ENCODE measurements at places on chromosomes 6 and 20.
A peak's percentile ranks its signal among the peaks of the same experiment; 100 is the strongest.

- DNase-seq, result no peak
These were observed 67.8 kb downstream of the ENPP1 start for GRCh38 chr6:131875647-131876046.

DNA sequence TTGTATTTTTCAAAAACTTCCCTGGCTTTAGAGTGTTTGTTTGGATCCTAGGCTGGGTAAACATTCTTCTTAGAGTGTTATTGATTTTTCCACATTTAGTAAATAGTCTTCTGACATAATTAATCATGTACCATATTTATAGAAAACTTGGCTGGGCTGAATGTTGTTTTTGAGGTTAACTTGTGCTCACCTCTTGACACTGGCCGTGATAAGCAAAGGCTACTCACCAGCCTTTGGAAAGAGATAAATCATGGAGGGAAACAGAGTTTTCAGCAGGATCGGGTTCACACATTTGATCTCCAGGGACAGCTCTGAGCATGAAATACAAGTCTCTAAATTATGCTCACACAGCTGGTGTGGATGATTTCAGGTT, 6.2 kb upstream of the CD93 start:
- no peak for DNase-seq

- DNase-seq, result no peak
These were observed 107.4 kb upstream of the TNFAIP3 start for GRCh38 chr6:137759624-137760023.

DNA sequence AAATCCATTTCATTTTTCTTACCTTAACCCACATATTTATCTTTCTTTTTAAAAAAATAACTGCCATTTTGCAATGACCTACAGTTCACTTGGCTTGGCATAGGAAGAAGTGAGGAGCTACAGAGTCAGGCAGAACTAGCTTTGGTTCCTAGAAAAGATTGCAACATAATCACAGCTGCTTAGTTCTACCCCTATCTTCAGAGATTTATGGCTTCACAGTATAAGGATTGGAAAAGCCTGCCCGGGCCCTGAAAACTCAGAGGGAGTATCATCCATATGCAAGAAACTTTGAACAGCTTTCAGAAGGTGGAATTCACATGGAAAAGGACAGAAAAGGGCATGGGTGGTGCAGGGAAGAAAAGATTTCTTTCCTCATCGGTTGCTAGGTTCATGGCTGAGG, 774.3 kb upstream of the CHD6 start:
- no peak for DNase-seq

DNA sequence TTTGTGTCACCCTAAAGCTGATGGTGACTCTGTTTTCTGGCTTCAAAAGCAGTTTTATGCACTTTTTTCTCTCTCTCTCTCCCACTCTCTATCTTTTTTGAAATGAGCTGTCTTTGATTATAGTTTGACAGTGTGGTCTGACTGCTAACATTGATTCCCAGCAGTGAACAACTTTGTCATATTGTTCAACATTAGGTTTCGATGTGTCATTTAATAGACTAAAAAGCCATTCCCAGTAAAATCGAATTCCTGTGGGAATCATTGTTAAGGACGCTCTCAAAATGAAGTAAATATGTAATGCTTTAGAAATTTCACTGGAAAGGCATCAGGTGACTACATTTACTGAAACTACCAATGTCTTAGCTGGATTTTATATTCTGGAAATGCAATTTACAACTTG, 69.9 kb upstream of the FLRT3 start:
- no peak for DNase-seq

DNA sequence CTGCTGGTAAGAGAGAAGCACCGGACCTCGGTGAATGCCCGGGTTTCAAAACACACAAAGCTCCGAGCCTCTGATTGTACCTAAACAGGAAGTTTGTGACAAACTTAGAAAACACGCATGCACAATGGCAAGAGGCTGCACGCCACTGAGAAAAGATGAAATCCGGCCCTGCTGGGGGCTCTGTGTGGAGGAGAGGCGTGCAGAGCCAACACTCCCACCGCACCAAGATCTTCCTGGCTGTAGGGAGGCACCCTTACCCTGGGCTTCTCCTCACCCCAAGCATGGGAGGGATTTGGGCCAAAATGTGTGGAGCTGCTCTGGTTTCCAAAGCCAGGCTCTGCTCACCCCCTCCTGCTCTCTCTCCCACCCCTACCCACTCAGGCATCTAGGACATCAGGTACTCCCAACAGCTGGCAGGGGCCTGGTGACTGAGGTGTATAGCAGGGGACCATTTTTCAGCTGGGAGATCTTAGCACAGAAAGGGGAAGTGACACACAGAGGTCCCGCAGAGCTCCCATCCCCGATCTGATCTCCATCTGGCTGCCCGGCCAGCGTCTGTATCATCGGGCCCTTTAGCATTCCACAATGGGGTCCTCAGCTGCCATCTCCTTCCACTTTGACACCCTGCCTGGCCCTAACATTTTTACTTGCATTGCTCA, 84.2 kb downstream of the TRERF1 start:
- no peak for DNase-seq

GRCh38 chr20:32455171-32455900, 97.2 kb downstream of the ASXL1 start:
- no peak for DNase-seq

DNA sequence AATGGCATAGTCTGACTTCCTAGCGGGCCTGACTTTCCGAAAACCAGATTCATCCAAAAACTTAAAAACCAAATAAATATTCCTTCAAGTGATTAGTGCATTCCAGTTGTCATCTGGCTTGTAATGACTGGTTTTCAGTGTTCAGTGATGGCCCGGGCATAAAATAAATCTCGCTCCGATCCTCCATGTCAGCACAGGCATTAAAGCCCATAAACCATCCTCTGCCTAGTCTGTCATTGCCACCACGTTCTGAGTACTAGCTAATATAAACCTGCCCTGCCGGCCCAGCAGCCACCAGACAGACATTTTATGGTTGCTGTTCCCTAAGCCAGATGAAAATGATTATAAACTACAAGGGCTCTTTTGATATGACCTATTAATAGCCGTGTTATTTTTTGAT, 232.3 kb upstream of the GMDS start:
- peak; percentile 71 for DNase-seq

DNA sequence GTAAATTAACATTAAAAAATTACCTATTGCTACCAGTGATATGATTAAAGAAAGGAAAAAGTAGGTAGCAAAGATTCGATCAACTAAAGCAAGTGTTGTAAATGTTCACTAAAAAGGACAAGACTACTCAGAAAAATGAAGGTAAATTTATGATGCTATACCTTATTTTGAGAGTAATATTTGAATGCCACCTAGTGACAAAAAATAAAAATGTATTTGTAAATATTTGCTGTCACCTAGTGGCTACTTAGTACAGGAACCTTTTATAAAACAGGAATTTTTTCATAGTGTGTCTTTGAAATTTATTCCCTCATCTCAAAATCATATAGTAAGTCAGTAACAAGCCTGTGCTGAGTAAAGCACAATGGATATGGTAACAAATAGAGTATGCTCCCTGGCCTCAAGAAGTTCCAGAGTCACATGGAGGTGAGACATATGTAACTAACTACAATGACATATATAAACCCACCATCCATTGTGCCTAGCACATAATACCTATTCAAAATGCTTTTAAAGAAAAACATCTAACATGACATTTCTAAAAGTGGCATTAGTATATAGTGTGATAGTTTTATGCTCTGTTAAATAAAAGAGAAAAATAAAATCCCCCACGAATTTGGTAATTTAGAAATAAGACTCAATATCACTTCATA, 193.1 kb upstream of the SIM1 start:
- DNase-seq, result peak; percentile 29

- DNase-seq, result no peak
These were observed 19.6 kb downstream of the MBOAT1 start for GRCh38 chr6:20192625-20193024.

DNA sequence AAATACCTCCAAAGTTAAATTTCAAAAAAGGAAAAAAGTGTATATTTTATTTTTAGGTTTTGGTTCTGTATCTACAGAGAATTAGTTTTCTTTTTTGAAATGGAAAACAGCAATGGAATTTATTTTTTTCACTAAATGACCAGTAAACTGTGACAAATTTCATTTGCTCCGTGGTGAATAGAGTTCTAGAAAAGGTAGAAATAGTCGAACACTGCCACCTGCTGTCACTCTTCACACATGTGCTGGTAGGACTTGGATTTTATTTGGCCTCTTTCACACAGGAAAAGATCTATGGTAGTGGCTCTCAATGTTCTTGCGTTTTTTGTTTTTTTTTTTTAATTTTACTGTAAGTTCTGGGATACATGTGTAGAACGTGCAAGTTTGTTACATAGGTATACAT, 312.5 kb downstream of the EYA4 start:
- DNase-seq, result peak; percentile 75

DNA sequence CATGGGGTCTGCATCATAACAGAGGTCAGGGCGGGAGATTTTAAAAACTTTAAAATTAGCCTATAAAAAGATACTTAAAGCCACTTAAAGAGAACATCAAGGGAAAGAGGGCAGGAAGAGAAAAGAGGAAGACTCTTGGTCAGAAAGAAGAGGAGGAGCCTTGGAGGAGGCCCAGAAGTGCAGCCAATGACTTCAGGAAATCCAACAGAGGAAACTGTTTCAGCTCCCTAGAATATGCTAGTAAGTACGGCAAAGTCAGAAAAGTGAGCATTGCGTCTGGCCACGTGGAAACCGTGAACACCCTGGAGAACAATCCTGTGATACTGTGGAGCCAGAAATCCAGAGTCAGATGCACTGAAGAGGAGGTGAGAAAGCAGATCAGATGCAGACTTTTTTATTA, 22.5 kb upstream of the NHSL1 start:
- no peak for DNase-seq

- DNase-seq, result peak; percentile 49
These were observed 61.9 kb upstream of the OPRM1 start for GRCh38 chr6:153976921-153977693.

DNA sequence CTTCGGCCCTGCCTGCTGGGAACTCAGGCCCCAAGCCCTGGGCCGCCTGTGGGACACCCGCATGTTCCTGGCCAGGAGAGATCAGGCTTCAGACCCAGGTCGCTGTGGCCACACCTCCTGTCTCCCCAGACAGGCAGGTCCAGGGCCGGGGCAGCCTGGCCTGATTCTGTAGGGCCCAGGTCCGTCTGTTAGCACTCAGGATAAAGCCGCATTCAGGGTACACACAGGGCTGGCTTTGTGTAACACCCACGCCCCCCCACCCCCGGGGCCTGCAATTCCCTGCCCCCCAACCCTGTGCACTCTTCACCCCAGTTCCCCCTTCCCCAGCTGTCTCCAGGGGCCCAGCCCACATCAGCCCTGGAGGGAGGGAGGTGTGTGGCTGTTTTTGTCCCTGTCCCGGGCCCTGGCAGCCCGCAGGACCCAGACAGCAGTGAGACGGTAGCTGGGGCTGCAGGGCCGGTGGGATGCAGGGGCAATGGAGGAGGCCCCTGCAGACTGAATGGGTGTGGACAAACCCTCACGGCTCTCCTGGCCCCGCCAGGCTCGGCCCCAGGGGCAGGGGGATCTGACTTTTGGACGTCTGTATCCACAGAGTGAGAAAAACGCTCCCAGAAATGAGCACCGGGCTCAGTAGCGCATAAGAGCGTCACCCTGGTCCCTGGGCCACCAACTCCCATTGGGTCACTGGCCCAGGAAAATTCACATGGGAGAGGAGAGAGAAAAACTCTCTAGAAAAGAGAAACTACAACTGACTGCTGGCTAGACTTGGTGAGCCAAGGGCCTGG, 42.4 kb upstream of the ZBP1 start:
- DNase-seq, result no peak

All from fibroblast of skin of scalp (primary cell).